NCI-H187 (cell line): ENCODE measurements at places on chromosomes 2 and 18.
A peak's percentile ranks its signal among the peaks of the same experiment; 100 is the strongest.

DNA sequence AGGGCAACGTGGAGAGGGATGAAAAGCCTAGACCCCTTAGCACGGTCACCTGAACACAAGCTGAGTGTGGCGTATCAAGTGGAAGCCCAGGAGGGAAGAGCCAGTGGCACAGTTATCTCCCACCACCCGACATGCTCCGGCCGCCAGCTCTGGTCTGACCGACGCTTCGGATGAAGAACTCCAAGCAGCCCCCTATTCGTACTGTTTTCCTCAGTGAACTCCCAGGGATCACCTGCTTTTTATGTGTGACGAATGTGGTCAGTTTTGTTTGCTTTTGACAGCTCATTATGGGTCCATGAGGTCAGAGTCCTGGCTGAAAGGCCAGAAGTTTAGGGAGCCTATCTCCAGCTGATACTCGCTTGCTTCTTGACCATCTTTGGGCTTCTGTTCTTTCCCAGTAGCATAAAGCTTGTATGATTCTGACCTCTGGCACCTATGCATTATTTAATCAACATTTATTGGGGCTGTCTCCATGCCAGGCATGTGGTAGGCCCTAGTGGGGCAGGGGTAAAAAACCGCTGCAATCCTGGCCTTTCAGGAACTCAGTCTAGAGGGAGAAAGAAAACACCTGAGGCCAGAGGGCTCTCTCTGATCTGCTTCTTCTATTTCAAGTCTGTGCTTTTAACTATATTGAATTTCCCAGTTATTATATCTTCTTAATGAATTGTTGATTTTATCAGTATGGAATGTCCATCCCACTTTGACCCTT is 33.0 kb upstream of the MRPL33 start:
- DNase-seq: no peak

GRCh38 chr2:227472265-227473121 is 537 bp downstream of the AGFG1 start:
- DNase-seq: no peak

- no peak for DNase-seq
Measured at GRCh38 chr18:35729991-35730668, 148.6 kb downstream of the GALNT1 start.

DNA sequence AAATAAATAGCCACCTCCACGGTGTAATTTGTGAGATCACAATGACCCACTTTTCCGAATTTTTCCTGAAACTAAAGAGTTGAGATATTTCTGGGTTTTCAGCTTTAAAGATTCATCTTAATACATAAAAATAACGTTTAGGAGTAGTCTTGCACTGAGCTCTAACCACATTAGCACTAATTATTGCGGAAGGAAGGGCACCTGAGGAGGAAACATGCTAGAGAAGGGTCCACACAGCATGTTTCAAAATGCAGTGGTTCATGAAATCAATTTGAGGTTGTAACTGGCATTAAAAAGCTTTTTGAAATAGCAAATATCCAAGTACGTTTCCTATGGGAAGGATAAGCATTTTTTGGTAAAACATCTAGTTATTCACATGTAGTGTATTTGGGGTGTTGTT is 8.4 kb downstream of the INPP4A start:
- DNase-seq: no peak

GRCh38 chr2:26298286-26298637 is 47.7 kb upstream of the SELENOI start:
- DNase-seq: no peak

- no peak for DNase-seq
Measured at GRCh38 chr2:3664925-3665324, 6.9 kb downstream of the ALLC start.

DNA sequence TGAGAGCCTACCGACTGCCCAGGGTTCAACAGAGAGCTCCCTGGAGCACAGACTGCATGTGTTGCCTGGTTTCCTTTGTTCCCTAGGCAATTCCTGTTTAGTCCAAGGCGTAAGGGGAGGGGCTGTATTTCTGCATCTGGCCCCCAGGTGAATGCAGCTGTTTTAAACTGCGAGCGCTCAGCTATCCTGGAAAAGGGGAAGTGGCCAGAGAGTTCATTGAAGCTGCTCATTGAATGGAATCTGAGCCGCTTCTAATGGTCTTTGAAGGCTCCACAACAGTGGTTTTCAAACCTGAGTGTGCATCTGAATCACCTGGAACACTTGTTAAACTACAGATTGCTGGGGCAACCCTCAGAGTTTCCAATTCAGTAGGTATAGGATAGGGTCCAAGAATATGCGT is 18.1 kb downstream of the MAPK4 start:
- no peak for DNase-seq

DNA sequence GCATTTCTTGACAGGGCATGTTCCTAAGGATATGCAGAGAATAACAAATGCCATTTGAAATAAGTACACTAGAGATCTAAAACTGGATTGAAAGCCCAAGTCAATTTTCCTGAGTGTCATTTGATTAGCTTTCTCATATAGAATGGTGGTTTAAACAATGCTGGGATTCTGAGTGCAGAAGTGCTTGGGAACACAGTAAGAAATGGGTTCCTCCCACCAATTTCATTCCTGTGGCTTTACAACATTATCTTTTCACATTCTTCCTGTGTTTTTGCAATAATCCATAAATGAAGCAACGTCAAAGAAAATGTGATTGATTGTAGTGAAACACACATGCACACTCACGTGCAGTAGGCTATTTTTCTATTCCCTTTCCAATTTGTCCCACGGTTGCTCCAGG is 1858.4 kb upstream of the PIK3C3 start:
- no peak for DNase-seq

GRCh38 chr2:144500563-144500962 is 19.4 kb downstream of the ZEB2 start:
- DNase-seq: no peak

DNA sequence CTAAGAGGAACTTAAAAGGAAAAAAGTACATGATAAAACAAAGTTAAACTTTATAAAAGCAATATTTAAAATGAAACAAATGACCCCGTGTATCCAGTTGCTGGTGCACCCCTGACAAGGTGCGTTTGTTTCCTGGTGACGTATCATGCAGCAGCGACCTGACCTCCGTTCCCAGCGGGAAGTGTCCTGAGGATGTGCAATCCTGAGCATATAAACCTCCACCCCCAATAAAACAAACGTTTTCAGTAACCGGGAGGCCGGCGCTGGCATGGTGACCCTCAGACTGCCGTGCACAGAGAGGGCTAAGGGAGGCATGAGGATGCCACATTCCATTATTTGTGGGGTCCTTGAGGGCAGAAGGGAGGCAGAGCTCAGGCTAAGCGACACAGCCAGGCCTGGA is 14.8 kb downstream of the SLC66A2 start:
- no peak for DNase-seq

GRCh38 chr2:42835577-42836371 is 43.4 kb upstream of the HAAO start:
- no peak for DNase-seq

GRCh38 chr2:109117780-109118179 is 11.2 kb upstream of the SH3RF3 start:
- DNase-seq: no peak

- no peak for DNase-seq
Measured at GRCh38 chr18:31702449-31702848, 18.1 kb upstream of the B4GALT6 start.

DNA sequence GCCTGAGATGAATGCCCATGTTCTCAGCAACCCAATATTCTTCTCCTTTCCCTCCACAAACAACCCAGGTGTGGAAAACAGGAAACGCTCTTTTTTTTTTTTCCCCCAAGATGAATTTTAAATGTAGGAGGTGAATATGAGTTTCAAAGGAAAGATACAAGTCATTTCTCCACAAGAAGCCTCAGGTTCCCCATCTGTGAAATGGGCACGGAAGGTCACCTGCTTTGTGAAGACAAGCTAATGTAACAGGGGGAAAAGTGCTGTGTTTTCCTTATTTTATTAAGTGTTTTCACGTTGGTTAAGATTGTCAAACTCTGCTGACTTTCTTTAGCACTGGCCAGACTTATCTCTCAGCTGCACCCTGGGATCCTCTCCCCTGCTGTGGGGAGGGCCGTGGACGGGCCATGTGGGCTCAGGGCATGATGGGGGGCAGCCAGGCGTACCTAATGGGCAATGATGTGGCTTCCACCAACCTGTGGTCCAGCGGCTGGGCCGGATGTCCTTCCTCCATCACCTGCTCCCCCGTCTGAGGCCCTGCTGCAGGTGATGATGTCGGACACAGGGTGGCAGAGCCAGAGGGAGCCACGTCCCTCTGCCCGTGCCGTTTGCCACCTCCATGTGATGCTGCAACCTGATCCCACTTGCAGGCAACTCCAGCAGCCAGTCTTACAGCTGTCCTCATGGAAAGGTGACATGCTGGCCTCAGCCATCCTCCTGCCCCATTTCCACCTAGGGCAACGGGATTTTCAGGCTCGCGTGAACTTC is 130.0 kb upstream of the PXDN start:
- DNase-seq: peak; percentile 50

- no peak for DNase-seq
Measured at GRCh38 chr18:3875961-3876360, 426.0 kb downstream of the TGIF1 start.

- no peak for DNase-seq
Measured at GRCh38 chr2:222813177-222813843, 47.5 kb upstream of the ACSL3 start.

DNA sequence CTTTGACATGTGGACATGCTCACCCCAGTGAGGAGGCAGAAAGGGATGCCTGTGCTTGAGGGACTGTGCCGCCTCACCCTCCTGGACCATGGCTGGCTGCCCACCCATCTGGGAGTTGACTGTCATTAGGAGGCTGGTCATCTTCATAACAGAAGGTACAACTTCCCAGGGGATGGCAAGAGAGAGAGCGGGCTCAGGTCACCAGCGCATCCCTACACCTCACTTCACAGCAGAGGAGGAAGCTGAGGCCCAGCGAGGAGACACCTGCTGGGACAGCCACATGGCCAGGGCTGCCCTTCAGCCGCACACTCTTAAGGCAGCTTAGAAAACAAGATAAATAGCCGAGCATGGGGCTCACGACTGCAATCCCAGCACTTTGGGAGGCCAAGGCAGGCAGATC is 59.4 kb downstream of the ADCY3 start:
- DNase-seq: no peak

DNA sequence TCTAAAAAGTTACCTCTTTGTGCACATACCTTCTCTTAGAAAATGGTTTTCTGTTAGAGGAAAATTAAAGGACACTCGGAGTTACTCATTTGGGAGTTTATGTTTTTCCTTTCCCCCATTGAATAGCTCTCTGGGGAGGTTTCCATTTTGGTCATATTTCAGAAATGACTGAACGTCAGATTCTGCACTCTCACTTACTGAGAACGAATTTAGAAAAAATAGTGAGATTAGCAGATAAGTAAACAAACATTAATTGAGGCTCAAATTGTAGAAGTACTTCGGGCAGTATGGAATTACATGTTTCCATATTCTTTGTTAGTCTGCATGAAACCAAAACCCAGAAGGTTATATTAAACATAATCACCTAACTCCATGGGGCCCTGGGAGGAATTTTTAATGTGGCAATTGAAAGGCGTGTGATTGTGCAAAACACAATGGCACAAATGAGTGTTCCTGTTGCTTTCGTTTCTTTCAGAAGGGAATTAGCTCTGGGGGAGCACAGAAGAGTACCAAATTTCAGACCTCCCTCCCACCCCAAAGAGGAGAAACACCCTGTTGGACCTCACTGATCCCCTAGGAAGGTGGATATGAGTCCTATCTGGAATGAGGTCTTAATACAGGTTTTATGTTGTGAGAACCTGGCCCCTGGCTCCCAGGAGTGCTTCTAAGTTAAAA is 212.3 kb downstream of the BCL2 start:
- no peak for DNase-seq
